Ecto neural progenitor cell (in vitro differentiated cells): ENCODE measurements at places on chromosomes 13 and 19.

DNA sequence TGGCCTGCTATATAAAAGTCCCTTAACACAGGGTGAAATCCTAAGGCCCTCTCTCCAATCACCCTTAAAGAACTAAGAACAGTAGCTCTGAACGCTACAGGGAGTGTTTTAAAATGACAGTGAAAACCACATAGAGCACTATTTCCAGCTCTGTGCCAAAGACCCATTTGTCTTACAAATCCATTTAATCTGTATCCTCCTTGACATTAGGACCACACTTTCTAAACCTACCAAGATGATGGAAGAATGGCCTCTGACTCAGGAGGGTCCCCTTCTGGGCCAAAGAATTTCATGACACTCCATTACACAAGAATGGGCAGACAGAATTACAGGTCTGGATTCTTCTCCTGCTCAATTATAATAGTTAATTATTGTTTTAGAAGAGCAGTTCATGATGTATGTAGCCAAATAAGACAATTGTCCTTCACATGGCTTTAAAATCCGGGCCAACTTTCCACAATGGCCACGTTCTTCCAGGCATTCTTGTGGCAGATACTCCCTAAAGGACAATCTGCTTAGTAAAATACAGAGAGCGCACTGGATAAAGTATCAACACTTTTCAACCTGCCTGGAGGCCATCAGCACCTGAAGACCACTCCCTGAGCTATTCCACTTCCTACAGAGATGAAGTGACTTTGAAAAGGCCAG, 61.0 kb downstream of the STK24 start:
- no peak for DNase-seq

DNA sequence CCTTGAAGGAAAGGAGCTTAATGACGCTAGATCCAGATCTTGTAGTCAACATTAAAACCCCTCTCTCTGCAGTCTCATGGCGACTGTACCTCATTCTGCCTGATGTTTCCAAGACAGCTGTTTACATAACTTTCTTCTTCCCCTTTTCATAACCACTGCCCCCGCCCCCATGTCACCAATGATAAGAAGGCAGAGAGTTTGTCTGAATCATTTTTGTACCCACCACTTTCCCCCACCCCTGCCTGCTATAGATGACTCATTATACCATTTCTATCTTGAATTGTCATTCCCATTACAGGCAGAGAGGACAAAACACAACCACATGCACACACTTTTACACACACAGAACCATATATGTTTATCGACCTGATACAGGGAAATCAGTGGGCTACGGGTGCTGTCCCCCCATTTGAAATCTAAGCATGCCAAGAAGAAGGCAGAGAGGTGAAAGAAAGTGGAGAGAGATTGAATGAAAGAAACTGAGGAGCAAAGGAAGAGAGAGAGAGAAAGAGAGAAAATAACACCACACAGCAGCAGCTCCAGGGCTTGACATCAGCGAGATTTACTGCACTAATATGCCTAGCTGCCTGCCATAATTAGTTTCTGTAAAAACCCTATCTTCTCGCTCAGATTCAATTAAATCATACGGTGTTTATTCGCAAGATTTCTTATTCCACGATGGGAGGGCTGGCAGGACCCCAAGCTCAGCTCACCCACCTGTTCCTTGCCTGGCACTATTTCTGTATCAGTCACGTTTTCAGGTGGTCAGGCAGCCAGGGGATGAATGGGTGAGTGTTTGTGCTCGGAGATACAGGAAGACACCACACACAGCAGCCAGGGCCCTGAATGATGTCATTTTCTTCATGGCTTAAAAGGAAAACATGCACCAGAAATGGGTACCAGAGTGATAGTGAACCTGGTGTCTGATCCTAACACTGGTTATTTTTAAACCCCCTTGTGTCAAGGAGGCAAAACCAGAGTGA, 114.3 kb upstream of the SERP2 start:
- DNase-seq, result no peak

DNA sequence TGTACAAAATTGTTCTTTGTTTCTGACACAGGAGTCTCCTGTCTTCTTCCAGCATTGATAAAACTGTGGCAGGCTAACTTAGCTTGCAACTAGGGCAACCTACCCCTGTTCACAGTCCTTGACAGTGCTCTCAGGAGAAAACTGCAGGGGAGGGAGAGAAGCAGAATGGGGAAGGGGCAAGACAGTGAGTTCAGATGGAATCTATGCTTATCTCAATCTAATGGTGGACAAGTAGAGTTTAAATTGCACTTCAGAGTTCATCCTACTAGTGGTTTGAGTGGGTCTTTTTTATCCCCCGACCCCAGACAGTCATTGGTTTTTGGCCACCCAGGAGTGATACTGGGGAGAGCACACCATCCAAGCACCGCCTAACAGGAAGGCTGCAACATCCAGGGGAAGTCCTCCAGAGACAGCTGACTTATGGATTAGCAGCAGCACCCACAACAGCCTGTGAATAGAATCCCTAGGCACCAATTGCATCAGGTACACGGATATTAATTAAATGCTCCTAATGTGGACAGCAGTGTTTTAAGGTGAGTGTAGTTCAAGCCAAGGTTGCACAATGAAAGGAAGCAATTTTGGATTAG, 236.6 kb downstream of the NHLRC3 start:
- DNase-seq, result no peak

DNA sequence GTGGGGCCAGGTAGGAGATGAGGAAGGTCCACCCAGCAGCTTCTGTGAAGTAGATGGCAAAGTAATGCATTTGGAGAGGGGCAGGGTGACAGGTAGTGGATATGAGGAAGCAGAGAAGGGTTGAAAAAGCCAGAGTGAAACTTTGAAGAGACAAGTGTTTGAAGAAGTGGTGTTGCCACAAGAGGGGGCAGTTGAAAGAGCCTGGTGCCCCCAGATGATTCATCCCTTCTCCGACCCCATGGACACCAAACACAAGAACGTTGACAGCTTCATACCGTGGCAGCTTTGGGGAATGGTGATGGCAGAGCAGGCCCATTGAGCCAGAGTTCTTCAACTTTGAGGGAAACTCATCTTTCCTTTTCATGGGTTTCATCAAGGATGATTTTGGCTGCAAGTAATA, 19.9 kb downstream of the IFNL3 start:
- DNase-seq, result no peak

DNA sequence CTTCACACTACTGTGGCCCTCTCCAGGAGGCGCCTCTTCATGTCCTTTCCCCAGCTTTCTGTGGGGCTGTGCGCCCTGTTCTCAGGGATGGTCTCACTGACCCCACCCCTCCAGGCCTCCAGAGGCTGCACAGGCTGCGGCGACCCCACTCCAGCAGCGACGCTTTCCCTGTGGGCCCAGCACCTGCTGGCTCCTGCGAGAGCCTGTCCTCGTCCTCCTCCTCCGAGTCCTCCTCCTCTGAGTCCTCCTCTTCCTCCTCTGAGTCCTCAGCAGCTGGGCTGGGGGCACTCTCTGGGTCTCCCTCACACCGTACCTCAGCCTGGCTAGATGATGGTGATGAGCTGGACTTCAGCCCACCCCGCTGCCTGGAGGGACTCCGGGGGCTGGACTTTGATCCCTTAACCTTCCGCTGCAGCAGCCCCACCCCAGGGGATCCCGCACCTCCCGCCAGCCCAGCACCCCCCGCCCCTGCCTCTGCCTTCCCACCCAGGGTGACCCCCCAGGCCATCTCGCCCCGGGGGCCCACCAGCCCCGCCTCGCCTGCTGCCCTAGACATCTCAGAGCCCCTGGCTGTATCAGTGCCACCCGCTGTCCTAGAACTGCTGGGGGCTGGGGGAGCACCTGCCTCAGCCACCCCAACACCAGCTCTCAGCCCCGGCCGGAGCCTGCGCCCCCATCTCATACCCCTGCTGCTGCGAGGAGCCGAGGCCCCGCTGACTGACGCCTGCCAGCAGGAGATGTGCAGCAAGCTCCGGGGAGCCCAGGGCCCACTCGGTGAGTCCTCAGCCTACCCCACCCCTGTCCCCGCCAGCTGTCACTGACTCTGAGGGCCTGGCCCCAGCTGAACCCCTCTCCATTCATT, 11.2 kb downstream of the ARHGAP33 start:
- DNase-seq, result no peak

DNA sequence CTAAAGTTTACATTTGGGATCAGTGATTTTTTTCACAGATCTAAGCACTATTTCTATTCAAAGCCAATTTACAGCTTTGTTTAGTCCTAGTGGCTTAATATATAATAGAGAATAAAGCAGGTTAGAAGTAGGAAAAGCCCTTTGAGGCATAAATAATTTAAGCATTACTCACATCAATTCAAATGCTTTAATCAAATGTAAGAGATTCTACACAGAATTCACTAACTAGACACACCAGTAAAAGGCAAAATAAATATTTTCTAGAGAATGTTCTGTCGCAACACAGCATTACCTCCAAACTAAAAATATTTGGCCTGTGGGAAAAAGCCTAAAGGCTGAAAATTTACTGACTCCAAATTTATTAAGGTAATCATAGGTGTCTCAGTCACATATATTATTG, 31.3 kb downstream of the KCTD12 start:
- no peak for DNase-seq

DNA sequence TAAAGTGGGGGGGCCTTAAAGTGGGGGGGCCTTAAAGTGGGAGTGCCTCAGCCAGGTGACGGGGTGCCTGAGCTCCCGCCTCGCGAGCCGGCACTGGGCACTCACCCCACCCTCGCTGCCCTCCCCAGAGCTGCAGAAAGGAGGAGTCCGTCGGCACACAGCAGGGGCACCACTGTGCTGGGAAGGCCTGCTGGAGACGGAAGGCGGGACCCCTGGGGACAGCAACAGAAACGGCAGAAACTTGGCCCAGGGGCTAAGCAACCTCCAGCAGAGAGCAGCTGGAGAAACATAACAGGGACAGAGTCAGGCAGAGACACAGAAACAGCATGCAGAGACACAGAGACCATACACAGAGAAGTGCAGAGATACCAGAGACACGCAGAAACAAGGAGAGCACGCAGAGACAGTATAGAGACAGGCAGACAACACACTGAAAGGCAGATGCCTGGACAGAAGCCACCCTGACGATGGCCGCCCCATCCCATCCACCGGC, 7.9 kb downstream of the CFD start:
- DNase-seq, result no peak

DNA sequence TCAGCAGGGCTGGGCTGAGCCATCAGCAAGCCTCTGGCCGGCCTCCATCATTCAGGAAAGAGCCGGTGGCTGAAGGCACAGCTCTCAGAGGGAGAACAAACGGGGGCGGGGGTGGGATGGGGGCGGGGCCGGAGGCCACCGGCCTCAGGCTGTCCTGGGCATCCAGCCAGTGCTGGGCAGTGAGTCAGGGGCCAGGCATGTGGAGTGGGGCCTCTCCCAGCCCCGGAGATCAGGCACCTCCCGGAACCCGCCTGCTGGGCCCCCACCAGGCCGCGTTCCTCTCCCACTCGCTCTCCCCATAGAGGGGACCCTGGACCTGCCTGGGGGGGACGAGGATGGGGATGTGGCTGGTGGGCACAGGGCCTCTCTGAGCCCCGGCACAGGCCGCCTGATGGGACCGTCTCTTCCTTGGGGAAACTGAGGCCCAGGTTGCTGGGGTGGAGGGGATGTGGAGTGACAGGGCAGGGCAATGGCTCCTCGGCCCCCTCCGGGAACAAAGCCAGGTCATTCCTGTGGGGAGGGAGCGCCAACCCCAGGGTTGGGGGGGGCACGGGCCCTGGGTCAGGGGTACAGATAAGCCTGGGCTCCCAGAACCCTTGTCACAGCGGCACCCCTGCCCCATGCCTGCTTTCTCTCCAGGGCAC, 12.9 kb downstream of the SPC24 start:
- peak; percentile 82 for DNase-seq

DNA sequence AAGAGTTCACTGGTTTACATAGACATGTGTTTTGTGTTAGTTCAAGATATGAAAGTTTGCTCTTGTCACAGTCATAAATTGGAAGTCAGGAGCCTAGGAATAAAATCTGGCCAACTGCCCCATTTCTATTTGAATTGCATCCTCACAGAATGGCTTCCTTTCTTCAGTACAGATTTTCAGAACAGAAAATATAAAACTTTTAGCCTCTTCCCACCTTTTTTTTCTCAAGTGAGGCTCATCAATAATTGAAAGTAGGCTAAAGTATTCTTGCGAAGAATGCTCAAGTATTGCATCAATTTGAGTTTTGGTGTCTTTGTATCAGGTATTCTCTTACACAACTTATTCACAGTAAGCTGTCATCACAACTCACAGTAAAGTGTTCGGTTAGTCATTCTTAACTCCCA, 802.7 kb downstream of the PCDH9 start:
- DNase-seq, result no peak

DNA sequence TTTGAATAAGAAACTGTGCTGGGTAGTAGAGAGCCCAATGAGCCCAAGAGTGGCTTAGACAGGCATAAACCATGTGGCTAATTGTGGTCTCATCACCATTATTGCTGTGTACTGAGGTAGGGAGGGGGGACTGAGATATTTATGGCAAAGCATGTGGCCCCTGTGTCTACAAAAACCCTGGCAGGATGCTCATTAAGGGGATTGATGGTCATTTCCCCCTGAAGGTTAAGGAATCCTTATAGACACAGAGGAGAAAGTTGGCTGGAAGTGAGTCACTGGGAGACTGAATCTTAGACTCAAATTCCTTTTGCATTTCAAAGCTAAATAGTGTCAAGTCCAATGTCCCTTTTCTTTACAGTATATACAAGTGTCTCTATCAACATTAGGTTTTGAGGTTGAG, 9.8 kb upstream of the DACT3 start:
- DNase-seq, result no peak

GRCh38 chr13:102128216-102128810, 273.5 kb downstream of the FGF14 start:
- no peak for DNase-seq

GRCh38 chr13:44046428-44046827, 166.7 kb downstream of the LACC1 start:
- DNase-seq, result no peak

- DNase-seq, result no peak
Observed at GRCh38 chr19:45087531-45087930, 5.4 kb upstream of the PPP1R37 start.

DNA sequence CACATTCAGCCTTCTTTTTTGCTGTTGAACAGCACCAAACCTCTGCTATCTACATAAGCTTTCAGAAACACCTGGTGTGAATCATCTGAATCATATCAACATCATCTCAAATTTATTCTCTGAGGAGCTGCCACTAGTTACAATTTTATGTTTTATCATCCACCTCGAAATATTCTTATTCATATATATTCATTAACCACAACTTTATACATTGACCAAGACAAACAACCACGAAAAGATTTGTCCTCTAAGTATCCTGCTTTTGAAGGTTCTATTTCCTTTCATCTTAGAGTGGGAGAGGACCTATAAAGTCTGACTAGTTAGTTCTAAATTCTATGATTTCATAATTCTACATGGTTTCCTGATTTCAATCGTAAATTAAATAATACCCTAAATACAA, 18.9 kb downstream of the ESD start:
- no peak for DNase-seq

- no peak for DNase-seq
Observed at GRCh38 chr13:111976474-111977178, 90.3 kb upstream of the SOX1 start.

DNA sequence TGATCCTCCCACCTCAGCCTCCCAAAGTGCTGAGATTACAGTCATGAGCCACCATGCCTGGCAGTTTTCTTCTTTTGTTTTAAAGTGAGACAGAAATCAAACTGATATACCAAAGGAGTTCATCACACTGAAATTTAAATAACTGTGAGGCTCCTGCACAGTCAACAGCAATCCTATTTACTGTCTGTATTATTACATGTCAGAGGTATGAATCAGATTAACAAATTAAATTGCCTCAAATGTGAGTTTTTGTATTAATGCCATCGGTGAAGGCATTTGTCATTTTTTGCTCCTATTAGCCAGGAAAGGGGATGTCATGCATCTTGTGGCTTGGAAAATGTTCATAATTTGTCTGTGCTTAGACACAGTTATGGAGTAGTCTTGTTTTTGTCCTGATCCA, 20.4 kb downstream of the DCT start:
- no peak for DNase-seq
